Activated naive CD8-positive, alpha-beta T cell treated with anti-CD3 and anti-CD28 coated beads for 36 hours (primary cell): ENCODE measurements at places on chromosomes 1 and 21.
A peak's percentile ranks its signal among the peaks of the same experiment; 100 is the strongest.

DNA sequence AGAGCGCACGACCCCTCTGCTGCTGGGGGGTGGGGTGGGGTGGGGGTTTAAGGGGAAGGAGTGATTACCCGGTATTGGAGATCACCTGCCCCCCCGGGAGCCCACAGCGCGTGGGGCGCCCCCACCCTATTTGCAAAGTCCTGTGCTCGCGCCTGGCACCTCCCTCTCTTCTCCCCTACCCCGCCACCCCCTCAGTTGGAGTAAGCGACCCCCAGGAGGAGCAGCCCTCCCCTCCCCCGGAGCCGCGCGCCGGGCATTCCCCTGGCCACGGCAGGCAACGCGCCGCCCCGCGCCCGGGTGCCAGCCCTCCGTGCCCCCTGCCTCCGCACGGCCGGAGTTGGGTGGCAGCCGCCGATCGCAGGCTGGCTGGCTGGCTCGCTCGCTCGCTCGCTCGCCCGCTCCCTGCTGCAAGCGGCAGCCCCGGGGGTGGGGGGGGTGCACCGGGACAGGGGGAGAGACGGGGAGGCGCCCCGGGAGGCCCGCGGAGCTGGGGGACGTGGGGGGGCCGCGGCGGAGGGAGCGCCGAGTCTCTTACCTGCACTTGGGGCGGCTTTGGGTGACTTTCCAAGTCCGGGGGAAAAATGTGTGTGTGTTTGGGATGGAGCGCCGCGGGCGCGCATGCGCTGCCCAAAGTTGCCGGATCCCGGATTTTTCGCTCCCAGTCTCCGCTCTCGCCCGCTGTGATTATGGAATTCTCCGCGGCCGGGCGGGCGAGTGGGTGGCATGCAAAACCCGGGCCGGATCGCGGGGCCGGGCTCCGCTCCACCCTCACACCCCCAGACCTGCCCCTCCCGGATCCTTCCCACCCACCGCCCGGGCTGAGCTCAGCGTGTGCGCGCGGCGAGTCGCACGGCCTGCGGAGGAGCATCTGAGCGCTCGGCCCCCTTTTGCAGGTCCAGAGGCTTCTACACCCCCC, at the start of gene CASZ1:
Gene CASZ1 (minus strand): TSS at position 618 of the 916 bp plus-strand sequence. CDS start 102,757 bp downstream, outside the sequence.
- H3K4me3 ChIP-seq = peak within 1 kb of the TSS; percentile 61
- H3K27me3 ChIP-seq = peaks cover 81% of the 10 kb centered on the region
- H3K27ac ChIP-seq = no peak within 1 kb of the TSS

DNA sequence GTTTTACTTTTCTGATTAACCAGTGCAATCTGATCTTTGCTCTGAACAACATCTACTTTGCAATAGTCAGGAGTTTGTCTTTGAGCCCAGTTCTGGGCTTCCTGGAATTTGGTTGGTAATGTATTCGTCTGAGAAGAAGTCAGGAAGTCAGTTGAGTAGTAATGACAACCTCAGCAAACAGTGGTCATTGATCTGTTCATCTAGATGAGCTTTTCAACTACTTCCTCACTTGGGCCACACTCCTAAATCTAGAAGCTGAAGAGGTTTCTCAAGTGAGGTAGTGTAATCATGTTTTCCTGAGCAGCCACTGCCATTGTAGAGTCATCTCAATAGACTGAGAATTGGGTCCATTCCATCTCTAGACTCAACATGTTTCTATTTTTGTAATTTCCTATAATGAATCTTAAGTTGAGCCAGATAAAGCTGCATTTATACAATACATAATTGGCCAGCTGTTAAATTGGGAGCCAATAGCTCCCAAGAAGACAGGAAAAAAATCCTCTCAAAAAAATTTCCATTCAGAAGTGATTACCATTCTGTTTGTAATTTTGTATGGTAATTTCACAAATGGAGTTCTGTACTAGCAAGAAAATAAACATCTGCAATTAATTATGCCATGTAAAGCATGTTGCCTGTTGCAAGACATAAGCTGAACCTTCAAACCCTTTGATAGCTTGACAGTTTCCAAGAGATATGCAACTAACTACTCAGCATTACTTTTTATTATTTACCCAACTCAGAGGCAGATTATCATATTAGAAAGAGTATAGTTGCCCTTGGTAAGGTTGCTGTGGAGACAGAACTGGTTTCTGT, 49.6 kb downstream of the WDR64 start:
- H3K27ac ChIP-seq = no peak overlapping the region
- no peaks in the 10 kb centered on the region for H3K36me3 ChIP-seq
- H3K4me1 ChIP-seq = peaks cover 10% of the 10 kb centered on the region
- no peak for DNase-seq
- H3K27me3 ChIP-seq = no peaks in the 10 kb centered on the region

DNA sequence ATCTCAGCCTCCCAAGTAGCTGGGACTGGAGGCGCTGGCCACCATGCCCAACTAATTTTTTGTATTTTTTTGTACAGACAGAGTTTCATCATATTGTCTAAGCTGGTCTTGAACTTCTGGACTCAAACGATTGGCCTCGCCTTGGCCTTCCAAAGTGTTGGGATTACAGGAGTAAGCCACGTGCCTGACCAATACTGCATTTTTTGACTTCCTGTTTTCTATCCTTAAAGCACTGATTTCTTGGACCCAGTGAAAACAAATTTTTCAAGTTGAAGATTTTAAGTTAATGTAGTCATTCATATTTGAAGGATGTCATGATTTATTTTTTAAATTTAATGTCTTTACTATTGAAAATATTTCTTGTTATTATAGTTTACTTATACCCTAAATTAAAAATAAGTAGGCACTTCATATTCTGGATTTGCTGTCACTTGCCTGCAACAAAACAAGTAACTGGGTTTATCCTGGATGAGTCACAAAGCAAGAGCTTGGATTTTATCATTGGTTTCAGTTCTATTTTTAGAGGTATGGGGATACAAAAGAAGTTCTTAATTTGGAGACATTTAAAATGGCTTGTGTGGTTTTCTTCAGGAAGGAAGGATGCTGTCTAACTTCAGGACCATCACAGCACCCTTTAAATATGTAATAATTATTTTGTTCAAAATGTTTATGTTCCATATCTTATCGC, 2.2 kb upstream of the VPS45 start:
- no peak overlapping the region for H3K4me3 ChIP-seq
- DNase-seq = no peak
- peaks cover 19% of the 10 kb centered on the region for H3K36me3 ChIP-seq

GRCh38 chr1:20603504-20604464, 14.9 kb downstream of the CDA start:
- no peaks in the 10 kb centered on the region for H3K36me3 ChIP-seq
- H3K27me3 ChIP-seq = no peaks in the 10 kb centered on the region
- H3K4me1 ChIP-seq = no peaks in the 10 kb centered on the region
- no peak overlapping the region for H3K27ac ChIP-seq
- no peak for DNase-seq

DNA sequence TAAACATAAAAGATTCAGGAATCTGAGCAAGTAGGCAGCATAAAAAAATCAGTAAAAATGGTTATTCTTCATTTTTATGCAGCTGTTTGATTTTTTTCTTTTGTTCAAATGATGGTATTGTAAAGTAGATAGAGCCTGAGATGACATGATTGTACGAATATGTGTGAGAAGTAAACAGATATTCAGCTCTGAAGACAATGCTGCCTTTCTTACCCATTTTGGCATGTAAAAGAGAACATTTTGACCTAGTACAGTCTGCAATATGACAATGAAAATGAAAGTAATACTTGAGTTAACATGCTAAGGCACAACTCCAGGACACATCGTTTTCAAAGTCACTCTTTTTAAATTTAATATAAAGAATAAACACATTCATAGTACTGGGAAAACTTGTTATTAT, 95.7 kb upstream of the NCAM2 start:
- no peaks in the 10 kb centered on the region for H3K36me3 ChIP-seq
- no peak for DNase-seq
- no peaks in the 10 kb centered on the region for H3K4me1 ChIP-seq
- no peak overlapping the region for H3K27ac ChIP-seq

GRCh38 chr1:206472454-206472853, 2.2 kb downstream of the IKBKE start:
- peak overlapping the region; percentile 93 for H3K27ac ChIP-seq
- DNase-seq = peak; percentile 46

DNA sequence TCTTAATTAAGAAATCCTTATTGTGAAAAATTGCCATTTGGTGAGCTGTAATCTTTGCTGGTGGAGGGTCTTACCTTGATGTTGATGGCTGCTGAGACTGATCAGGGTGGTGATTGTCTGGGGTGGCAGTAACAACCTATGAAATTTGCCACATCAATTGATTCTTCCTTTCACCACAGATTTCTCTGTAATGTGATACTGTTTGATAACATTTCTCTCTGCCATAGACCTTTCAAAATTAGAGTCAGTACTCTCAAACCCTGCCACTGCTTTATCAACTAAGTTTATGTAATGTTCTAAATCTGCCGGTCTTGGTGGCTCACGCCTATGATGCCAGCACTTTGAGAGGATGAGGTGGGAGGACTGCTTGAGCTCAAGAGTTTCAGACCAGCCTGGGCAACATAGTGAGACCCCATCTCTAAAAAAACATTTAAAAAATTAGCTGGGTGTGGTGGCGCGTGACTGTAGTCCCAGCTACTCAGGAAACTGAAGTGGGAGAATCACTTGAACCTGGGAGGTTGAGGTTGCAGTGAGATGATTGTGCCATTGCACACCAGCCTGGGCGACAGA, 5.0 kb downstream of the KPNA6 start:
- H3K27me3 ChIP-seq = no peaks in the 10 kb centered on the region
- H3K4me1 ChIP-seq = peaks cover 59% of the 10 kb centered on the region
- H3K27ac ChIP-seq = peak overlapping the region; percentile 42
- H3K36me3 ChIP-seq = peaks cover 19% of the 10 kb centered on the region

DNA sequence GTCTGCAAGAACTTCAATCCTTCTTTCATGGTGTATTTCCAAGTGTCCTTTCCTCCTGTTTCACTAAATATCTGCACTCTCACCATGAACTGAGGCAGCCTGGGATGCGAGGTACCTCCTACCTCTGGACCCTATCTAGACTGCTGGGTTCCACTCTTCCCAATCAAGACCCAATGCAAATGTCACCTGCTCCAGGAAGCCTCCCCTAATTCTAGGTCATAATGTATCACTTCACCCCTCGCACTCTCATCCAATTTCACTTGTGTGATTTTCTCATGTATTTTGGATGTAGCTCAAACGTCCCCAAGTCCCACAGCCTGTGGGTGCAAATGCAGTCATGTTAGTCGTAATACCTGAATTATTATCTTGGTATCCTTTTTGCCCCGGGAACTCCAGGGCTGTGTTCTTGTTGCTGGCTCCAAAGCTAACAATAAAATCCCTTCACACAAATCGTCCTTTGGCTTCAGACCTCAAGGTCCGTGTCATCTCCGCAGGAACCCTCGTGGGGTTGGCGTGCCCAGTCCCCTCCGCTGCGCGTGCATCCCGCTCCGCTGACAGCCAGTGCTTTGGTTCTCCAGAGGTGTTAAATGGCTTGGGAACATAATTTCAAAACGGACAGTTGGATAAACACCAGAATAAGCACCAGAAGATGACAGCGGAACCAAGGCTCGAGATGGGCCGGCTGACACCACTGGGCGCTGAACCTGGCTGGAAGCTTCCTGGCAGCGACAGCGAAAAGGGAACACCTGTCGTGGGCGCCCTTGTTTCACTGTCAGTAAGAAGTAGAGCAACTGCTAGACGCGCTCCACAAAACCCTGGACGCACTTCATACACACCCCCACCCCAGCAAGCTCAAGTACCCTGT, 1.0 kb upstream of the BACH1 start:
- H3K27ac ChIP-seq = no peak overlapping the region
- peaks cover 13% of the 10 kb centered on the region for H3K36me3 ChIP-seq
- H3K27me3 ChIP-seq = no peaks in the 10 kb centered on the region
- H3K4me1 ChIP-seq = peaks cover 43% of the 10 kb centered on the region
- H3K4me3 ChIP-seq = peak overlapping the region; percentile 48

DNA sequence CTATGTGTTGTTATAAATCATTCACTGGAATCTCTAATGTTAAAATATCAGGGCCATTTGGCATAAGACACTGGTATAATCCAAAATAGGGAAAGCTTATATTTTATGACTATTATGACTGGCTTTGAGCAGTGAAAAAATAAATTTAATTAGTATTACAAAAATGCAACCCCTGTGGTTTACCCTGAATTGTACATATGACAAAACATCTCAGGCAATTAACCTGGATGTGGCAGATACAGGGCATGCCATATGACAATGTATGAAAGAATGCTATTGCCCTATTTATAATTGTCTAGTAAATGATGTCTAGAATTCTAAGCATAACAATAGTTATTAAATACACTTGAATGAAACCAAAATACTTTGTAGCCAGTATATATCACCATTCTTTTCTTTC, 532.5 kb upstream of the ADGRL4 start:
- H3K4me1 ChIP-seq = no peaks in the 10 kb centered on the region
- no peak overlapping the region for H3K4me3 ChIP-seq
- H3K27me3 ChIP-seq = no peaks in the 10 kb centered on the region
- H3K27ac ChIP-seq = no peak overlapping the region
- DNase-seq = no peak
- no peaks in the 10 kb centered on the region for H3K36me3 ChIP-seq

DNA sequence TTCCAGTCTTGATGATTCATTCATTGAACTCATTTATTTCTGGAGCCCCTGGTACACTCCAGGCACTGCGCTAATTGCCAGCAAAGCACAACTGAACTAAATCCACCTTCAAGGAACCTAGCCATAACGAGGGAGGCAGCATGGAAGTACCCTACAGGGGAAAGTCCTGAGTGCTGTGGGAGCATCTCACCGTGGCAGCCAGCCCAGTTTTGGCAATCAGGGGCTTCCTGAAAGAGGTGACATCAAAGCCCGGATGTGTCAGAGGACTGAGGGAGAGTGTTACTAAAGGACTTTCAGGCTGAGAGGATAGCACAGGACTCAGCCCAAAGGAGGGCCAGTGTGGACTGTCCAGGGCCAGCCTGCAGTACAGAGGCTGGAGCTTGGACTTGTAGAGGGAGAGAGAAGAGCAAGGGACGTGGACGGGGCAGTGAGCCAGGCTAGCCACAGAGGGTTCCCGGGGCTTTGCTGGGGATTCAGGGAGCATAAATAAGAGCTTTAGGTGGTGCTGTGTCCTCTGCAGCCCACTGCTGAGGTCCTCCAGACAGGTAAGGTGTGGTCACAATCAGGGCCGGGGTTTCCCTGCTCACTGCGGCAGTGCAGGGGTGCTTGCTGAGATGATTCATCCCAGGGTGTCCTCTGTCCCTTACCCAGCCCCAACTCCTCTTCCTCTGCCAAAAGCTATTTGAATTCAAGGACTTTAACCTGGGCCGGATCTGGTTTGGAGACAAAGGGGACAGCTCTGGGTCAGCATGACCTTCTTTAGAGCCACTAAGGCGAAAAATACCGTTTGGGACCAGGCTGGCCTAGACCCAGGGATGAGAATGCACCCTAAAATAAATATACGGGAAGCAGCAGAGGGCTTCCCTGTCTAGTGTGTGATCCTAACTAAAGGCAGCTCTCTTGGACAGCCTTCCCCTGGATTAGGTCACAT, 128.3 kb downstream of the EDEM3 start:
- DNase-seq = no peak
- no peak overlapping the region for H3K4me3 ChIP-seq
- no peaks in the 10 kb centered on the region for H3K27me3 ChIP-seq
- H3K27ac ChIP-seq = no peak overlapping the region
- H3K4me1 ChIP-seq = no peaks in the 10 kb centered on the region
- no peaks in the 10 kb centered on the region for H3K36me3 ChIP-seq

- H3K4me3 ChIP-seq = no peak overlapping the region
- H3K27me3 ChIP-seq = no peaks in the 10 kb centered on the region
- H3K27ac ChIP-seq = no peak overlapping the region
- no peak for DNase-seq
- no peaks in the 10 kb centered on the region for H3K36me3 ChIP-seq
These were observed 76.9 kb downstream of the BRINP2 start for GRCh38 chr1:177247623-177248176.

- no peak for DNase-seq
- peaks cover 5% of the 10 kb centered on the region for H3K4me1 ChIP-seq
- H3K36me3 ChIP-seq = no peaks in the 10 kb centered on the region
- no peaks in the 10 kb centered on the region for H3K27me3 ChIP-seq
These were observed 57.8 kb downstream of the HS2ST1 start for GRCh38 chr1:86972262-86972661.
